Nasal cavity respiratory epithelium epithelial cell of viscerocranial mucosa (primary cell): ENCODE measurements at places on chromosomes 3 and 15. TPM values are rescaled to one million over a fixed set of nuclear protein-coding genes. Genes with fewer than 3 reads are reported as not detected.

MOBP gene
- not detected in 2 replicates for total RNA-seq

MORC1 gene
- not detected in 2 replicates for total RNA-seq

TAMM41 gene
- 3.4 and 9.5 TPM in 2 replicates for total RNA-seq

WNT7A gene
- 12.6 and 13.7 TPM in 2 replicates for total RNA-seq

APOD gene
- 0.34 and 3.2 TPM in 2 replicates for total RNA-seq

IQGAP1 gene
- total RNA-seq: 315 and 505 TPM in 2 replicates

CLSTN2 gene
- under 0.01 and 0.21 TPM in 2 replicates for total RNA-seq

TLR9 gene
- total RNA-seq: 0.07 TPM in 1 of 2 replicates, not detected in the other

CLDN16 gene
- total RNA-seq: 1.0 and 3.4 TPM in 2 replicates

MAGEL2 gene
- not detected in 2 replicates for total RNA-seq

ABCF3 gene
- 68.0 and 69.3 TPM in 2 replicates for total RNA-seq

TMEM207 gene
- not detected in 2 replicates for total RNA-seq

SERPINI2 gene
- total RNA-seq: not detected in 2 replicates

GPR171 gene
- total RNA-seq: not detected in 2 replicates

PIERCE2 gene
- 1.4 and 2.1 TPM in 2 replicates for total RNA-seq

GNAT1 gene
- not detected in 2 replicates for total RNA-seq

BAHD1 gene
- total RNA-seq: 5.5 and 10.0 TPM in 2 replicates

RAB5A gene
- 86.8 and 96.0 TPM in 2 replicates for total RNA-seq

CNOT10 gene
- 26.3 and 34.1 TPM in 2 replicates for total RNA-seq

OXTR gene
- total RNA-seq: 0.36 and 0.68 TPM in 2 replicates

IL16 gene
- total RNA-seq: under 0.01 and 0.07 TPM in 2 replicates

GPR87 gene
- total RNA-seq: 92.6 and 121 TPM in 2 replicates

SLC12A8 gene
- 16.1 and 23.1 TPM in 2 replicates for total RNA-seq

GADL1 gene
- total RNA-seq: not detected in 2 replicates

DNAJA4 gene
- total RNA-seq: 5.8 and 17.3 TPM in 2 replicates

DUOXA2 gene
- total RNA-seq: not detected in 2 replicates

TXNRD3 gene
- total RNA-seq: 7.5 and 9.5 TPM in 2 replicates

UNC45A gene
- 92.3 and 102 TPM in 2 replicates for total RNA-seq

MKRN2OS gene
- total RNA-seq: 1.6 and 3.1 TPM in 2 replicates

TRPM1 gene
- total RNA-seq: under 0.01 and 0.68 TPM in 2 replicates

ST8SIA2 gene
- not detected in 2 replicates for total RNA-seq

ERICH6 gene
- total RNA-seq: not detected in 2 replicates

SERPINI1 gene
- 2.3 and 2.7 TPM in 2 replicates for total RNA-seq

SAMD7 gene
- not detected in 2 replicates for total RNA-seq

ALDH1A3 gene
- 277 and 355 TPM in 2 replicates for total RNA-seq
